ENCODE measurements at places on chromosomes 16 and 17.
A peak's percentile ranks its signal among the peaks of the same experiment; 100 is the strongest.

GRCh38 chr17:78995761-78996451, 13.7 kb downstream of the CANT1 start:
- DNase-seq, result no peak

GRCh38 chr17:78362671-78363070, 2.8 kb upstream of the SOCS3 start:
- no peak for DNase-seq

DNA sequence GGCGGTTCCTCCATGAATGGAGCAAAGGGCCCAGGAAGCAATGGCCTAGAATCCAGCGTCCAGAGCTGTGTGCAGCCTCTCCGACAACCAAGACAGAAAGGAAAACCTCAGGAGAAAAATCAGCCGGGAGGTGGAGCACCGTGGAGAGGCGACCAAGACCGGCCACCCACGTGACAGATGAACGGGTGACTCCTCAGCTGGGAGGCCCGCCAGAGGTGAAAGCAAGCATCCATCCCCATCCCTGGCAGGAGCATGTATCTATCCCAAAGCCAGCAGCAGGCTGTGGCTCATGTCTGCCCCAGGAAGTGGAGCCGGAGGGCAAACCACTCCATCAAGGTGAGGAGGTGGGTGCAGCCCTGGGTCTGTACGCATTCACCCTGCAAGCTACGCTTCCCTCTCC, 52.1 kb downstream of the FOXL1 start:
- no peak for DNase-seq

DNA sequence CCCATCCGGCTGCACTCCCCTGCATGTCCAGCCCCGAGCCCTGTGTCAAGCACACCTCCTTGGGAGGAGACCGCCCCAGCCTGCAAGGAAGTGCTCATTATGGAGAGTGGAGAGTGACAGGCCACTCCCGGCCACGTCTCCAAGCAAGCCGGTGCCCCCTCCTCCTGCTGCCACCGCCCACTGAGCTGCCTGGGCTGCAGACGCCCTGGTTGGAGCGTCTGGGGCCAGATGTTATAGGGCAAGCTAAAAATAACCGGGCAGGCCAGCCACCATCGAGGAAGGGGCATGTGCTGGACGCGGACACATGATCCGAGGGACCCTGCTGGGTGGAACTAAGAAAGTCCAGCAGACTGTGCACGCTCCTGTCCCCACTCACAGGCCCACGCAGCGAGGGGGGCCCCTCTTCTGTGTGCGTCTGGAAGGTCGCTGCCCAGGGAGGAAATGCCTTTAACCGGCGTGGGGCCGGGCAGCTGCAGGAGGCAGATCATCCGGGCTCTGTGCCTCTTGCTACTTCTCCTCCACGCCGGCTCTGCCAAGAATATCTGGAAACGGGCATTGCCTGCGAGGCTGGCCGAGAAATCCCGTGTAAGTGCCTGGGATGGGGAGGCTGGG, at the start of gene WFDC1:
Gene WFDC1 (plus strand): TSS at position 348 of the 612 bp plus-strand sequence. CDS start 94 bp downstream, at position 442.
- DNase-seq, result no peak

DNA sequence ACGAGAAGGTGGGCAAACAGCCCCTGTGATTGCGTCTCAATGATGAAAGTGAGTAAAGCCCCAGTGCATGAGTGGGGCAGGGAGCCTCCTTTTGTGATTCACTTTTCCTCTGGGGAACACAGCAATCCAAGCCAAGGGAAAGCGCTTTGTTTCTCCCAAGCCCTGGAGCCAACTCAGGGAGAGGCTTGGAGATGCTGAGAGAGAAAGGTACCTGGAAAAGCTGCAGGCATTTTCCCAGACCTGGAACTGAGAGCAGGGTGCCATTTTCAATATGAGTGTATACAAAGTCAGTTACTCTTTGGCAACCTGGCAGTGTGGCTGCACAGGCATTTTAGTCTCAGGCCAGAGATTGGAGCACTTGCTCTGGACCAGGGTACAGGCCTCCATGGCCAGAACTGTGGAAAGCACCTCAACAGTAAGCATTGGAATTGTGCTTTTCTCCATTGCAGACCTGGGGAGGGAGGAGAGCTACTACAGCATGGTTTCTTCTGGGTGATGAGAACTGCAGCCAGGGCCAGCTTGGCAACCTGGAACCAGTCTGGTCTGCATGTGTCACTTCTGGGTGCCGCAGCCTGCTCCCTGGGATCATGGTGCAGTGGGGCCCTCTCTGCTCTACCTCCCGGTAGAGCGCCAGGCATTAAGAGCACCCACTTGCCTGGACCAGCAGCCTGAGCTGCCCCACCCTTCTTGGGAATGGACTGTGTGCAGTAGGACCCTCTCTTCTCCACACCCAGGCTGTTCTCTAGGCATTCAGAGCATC, 89.0 kb upstream of the CDH5 start:
- DNase-seq, result no peak

- DNase-seq, result peak; percentile 41
Measured at GRCh38 chr17:42387661-42388380, 421 bp downstream of the STAT3 start.

All from NCI-H510A treated with DMSO at 0.1 percent for 48 hours (cell line).